ENCODE measurements at places on chromosomes 12 and 14. TPM values are rescaled to one million over a fixed set of nuclear protein-coding genes. Genes with fewer than 3 reads are reported as not detected.
A peak's percentile ranks its signal among the peaks of the same experiment; 100 is the strongest.

ERBB3 gene
- total RNA-seq = 9.1 TPM

CISTR gene
- total RNA-seq = not detected

SYT10 gene
- not detected for total RNA-seq

GPR137C gene
- not detected for total RNA-seq

OAS2 gene
- total RNA-seq = 10.2 TPM

SERPINA5 gene
- 4.1 TPM for total RNA-seq

TCL1B gene
- not detected for total RNA-seq

PTPN6 gene
- total RNA-seq = 19.8 TPM

DNA sequence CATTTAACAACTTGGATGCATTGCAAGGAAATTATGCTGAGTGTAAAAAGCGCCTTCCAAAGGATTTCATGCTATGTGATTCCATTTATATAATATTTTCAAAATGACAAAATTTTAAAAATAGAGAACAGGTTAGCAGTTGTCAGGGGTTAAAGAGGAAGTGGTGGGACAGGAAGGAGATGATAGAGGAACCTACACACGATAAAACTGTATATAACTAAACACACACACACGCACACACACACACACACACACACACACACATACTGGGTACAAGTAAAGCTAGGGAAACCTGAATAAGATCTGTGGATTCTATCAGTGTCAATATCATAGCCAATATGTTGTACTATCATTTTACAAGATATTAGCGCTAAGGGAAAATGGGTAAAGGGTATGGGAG is 17.2 kb downstream of the TTC9 start:
- no peak overlapping the region for H3K4me3 ChIP-seq
- H3K36me3 ChIP-seq = no peaks in the 10 kb centered on the region
- H3K27me3 ChIP-seq = no peaks in the 10 kb centered on the region
- no peak for DNase-seq
- H3K4me1 ChIP-seq = no peaks in the 10 kb centered on the region

DNA sequence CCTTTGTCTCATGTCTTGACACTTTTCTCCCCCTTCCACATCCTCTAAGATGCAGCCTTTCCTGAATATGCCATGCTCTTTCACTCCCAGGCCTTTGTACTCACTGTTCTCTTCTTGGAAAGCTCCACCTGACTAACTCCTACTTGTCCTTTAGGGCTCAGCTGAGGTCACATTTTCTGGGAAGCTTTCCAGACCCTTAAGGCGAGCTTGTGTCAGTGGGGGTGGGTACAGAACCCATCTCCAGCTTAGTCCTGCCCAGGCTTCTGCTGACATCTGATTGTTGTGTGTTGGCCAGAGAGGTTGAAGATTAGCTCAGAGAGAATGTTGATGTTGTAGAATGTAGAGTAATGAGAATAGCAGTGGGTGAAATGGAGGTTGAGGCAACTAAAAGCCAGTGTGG is 2.9 kb upstream of the TSFM start:
- H3K4me3 ChIP-seq = no peak overlapping the region
- H3K36me3 ChIP-seq = no peaks in the 10 kb centered on the region
- DNase-seq = no peak
- no peak overlapping the region for H3K27ac ChIP-seq
- no peaks in the 10 kb centered on the region for H3K27me3 ChIP-seq

GRCh38 chr12:41174602-41175001 is 13.5 kb upstream of the PDZRN4 start:
- H3K36me3 ChIP-seq = no peaks in the 10 kb centered on the region
- no peaks in the 10 kb centered on the region for H3K4me1 ChIP-seq
- no peak for DNase-seq
- no peaks in the 10 kb centered on the region for H3K27me3 ChIP-seq

DNA sequence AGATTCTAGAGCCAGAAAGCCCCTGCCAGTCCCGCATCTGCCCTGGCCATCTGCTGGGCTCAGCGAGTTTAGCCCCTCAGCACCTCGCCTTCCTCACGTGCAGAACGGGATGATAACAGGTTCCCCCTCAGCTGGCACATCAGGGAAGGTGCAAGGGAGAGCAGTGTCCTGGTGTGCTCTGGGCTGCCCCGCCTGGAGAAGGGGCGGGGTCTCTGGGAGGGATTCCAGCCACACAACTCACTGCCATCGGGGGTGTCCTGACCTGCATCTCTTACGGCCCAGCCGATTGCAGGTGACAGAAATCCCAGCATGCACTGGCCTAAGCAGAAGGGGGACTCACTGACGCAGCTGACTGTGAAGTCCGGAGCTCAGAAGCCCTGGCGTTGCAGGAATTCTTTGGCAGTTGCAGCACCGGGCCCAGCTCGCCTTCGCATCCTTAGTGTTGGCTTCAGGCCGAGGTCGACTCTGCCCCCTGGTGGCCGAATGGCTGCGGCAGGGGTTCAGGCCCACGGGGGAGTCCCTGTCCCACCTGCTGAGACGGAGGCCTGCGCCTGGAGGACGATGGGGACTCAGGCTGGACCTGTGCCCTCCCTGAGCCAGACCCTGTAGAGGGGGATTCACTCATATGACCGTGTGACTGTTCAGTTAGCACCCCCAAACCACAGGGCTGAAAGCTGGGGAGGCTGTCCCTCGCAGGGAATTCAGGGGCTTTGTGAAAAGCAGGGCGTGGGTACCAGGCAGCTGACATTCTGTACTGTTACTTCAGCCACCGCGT is 178.6 kb downstream of the ADGRD1 start:
- no peak overlapping the region for H3K4me3 ChIP-seq
- H3K27ac ChIP-seq = no peak overlapping the region

DNA sequence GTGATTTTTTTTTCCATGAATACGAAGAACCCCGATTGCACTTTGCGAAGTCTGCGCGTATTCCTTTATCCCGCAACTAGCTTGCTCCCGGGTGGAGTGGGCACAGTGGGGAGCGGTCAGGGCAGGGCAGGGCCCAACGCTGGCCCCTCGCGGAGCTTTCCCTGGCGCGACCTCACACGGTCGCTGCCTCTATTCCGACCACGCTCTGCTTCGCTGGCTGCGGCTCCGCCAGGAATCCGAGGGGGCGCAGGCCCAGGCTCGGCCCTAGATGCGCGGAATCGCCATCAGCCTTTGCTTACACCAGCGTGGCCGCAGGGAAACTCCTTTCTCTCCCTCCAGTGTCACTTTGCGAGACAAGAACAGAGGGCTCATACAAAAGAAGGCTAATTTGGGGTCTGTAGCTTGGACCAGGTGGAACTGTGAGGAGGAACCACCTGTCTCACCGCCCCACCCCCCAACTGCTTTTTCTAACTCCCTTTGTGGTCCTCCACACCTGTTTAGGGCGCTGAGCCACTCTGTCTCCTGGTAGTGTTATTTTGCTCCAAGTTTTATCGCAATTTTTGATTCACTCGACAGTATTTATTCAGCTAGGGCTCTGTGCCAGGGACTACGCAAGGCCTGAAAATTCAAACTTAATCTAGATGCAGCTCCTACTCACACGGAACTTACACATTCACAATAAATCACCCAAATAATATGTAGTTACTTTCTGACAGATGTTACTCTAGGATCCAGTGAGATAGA is 3.1 kb upstream of the NKX2-1 start:
- H3K27me3 ChIP-seq = peaks cover 3% of the 10 kb centered on the region
- H3K27ac ChIP-seq = no peak overlapping the region
- no peak for DNase-seq
- H3K4me1 ChIP-seq = peaks cover 14% of the 10 kb centered on the region
- H3K36me3 ChIP-seq = no peaks in the 10 kb centered on the region
- H3K4me3 ChIP-seq = no peak overlapping the region

GRCh38 chr14:105087308-105087962 is 22.2 kb upstream of the GPR132 start:
- H3K36me3 ChIP-seq = no peaks in the 10 kb centered on the region
- peak; percentile 82 for DNase-seq
- H3K4me1 ChIP-seq = no peaks in the 10 kb centered on the region
- H3K27ac ChIP-seq = peak overlapping the region; percentile 81
- no peaks in the 10 kb centered on the region for H3K27me3 ChIP-seq

GRCh38 chr12:75507086-75507485 is 4.3 kb downstream of the KRR1 start:
- DNase-seq = no peak
- peaks cover 6% of the 10 kb centered on the region for H3K4me1 ChIP-seq

GRCh38 chr14:67199016-67199415 is 9.8 kb downstream of the GARIN2 start:
- no peak overlapping the region for H3K27ac ChIP-seq
- no peak for DNase-seq
- H3K4me3 ChIP-seq = no peak overlapping the region
- no peaks in the 10 kb centered on the region for H3K4me1 ChIP-seq

GRCh38 chr14:102930753-102931579 is 8.5 kb downstream of the AMN start:
- no peak overlapping the region for H3K27ac ChIP-seq
- peaks cover 9% of the 10 kb centered on the region for H3K27me3 ChIP-seq
- H3K36me3 ChIP-seq = no peaks in the 10 kb centered on the region
- H3K4me3 ChIP-seq = no peak overlapping the region

DNA sequence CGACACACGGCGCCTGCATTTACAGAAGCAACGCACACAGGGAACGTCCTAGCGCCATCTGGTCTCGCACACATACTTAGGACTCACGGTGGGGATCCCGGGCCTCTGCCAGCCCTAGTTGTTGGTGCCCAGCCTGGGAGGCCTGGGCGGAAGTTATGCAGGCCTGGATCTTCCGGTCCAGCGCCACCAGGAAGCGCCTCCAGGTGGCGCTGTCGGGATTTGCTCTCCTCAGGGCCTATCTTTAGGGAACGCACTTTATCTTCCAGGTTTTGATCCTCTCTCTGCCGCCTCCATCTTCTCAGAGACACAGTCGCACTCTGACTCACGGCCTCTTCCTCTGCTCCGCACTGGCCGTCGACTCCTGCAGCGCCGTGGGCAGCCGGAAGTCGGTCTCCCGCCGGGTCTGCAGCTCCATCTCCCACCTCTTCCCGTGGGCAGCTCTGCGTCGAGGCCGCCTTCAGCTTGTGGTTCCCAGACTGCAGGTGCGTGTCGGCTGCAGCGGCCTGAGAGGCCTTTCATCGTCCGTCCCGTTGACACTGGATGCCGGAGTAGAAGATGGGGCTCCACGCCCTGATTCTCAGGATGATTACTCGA is 760.4 kb downstream of the TMEM121 start:
- no peak for DNase-seq
- no peaks in the 10 kb centered on the region for H3K27me3 ChIP-seq
- no peaks in the 10 kb centered on the region for H3K4me1 ChIP-seq
- H3K36me3 ChIP-seq = no peaks in the 10 kb centered on the region
- H3K27ac ChIP-seq = no peak overlapping the region
- H3K4me3 ChIP-seq = no peak overlapping the region

DNA sequence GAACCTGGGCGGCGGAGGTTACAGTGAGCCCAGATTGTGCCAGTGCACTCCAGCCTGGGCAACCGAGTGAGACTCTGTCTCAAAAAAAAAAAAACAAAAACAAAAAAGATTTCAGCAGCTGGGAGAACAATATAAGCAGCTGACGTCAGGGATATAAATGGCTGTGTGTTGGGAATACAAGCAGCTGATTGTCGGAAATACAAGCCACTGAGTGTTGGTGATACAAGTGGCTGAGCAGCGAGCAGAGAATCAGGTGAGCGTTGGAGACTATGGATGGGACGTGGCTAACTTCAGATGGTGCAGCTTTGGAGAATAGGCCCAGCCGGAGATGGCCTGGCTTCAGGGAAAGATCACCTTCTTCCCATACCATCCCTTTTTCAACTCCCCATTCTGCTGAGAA is 32.0 kb downstream of the PSEN1 start:
- H3K27me3 ChIP-seq = no peaks in the 10 kb centered on the region
- no peaks in the 10 kb centered on the region for H3K4me1 ChIP-seq
- H3K27ac ChIP-seq = no peak overlapping the region
- no peaks in the 10 kb centered on the region for H3K36me3 ChIP-seq
- DNase-seq = no peak

GRCh38 chr12:63862187-63862968 is 17.9 kb downstream of the SRGAP1 start:
- no peaks in the 10 kb centered on the region for H3K27me3 ChIP-seq
- no peak for DNase-seq
- no peaks in the 10 kb centered on the region for H3K36me3 ChIP-seq
- no peak overlapping the region for H3K27ac ChIP-seq
- H3K4me3 ChIP-seq = no peak overlapping the region
- H3K4me1 ChIP-seq = no peaks in the 10 kb centered on the region

DNA sequence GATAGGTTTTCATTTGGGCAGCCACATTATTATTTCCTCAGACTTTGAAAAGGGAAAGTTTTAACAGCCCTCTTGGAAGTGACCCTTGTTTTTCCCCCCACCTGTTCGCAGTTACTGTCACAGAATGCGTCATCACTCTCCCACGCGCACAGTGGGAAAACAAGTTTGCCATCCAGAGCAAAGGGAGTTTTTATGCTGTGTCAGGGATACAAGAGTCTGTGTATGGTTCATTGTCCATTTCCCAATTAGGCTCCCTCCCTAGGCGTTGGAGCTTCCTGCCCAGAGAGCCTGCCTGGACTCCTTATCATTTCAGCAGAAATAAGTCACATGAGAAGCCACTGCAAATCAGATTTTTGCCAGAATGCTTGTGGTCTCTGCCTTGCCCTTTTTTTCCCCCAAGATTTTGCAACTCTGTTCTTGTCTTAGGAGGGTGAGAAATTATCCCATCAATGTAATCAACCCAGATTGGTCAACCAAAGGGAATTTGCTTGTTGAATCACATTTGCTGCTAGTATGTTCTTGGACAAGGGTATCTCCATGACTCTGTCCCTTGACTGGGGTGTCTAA is 104.1 kb downstream of the IGF1 start:
- H3K27me3 ChIP-seq = no peaks in the 10 kb centered on the region
- no peak overlapping the region for H3K27ac ChIP-seq
- H3K36me3 ChIP-seq = no peaks in the 10 kb centered on the region
- no peak overlapping the region for H3K4me3 ChIP-seq
- H3K4me1 ChIP-seq = no peaks in the 10 kb centered on the region
- peak; percentile 15 for DNase-seq

GRCh38 chr14:32307881-32308582 is 21.1 kb upstream of the AKAP6 start:
- H3K27me3 ChIP-seq = no peaks in the 10 kb centered on the region
- no peaks in the 10 kb centered on the region for H3K36me3 ChIP-seq
- no peaks in the 10 kb centered on the region for H3K4me1 ChIP-seq
- H3K27ac ChIP-seq = no peak overlapping the region
- no peak overlapping the region for H3K4me3 ChIP-seq

DNA sequence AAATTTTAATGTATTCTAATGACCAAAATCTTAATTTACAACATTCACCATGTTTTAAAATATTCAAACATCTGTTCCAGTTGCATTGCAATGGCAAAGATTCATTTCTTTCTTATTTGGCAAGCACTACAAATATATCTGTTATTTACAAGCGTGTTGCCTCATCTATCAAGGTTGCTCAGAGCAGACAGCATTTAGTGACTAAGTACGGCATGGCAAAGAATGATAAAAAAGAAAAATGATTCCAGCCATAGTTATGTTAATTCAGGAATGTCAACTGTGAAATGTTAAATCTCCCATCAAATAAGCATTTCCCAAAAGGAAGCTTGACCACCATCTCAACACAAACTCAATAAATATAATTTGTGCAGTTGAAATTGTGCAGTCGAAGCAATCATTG is 312.1 kb downstream of the SEC23A start:
- no peak overlapping the region for H3K27ac ChIP-seq
- no peak for DNase-seq
- H3K27me3 ChIP-seq = no peaks in the 10 kb centered on the region
- no peaks in the 10 kb centered on the region for H3K4me1 ChIP-seq
- H3K4me3 ChIP-seq = no peak overlapping the region

Measured in uterus (tissue), 4 donors.